ENCODE measurements at places on chromosomes 4 and X.

- no peak for DNase-seq
These were observed 4.0 kb upstream of the MSX1 start for GRCh38 chr4:4855301-4856070.

GRCh38 chr4:116122124-116122523 lies 963.3 kb downstream of the TRAM1L1 start:
- DNase-seq = no peak

- DNase-seq = no peak
These were observed 46.6 kb upstream of the PPP1R2C start for GRCh38 chrX:42824541-42824940.

DNA sequence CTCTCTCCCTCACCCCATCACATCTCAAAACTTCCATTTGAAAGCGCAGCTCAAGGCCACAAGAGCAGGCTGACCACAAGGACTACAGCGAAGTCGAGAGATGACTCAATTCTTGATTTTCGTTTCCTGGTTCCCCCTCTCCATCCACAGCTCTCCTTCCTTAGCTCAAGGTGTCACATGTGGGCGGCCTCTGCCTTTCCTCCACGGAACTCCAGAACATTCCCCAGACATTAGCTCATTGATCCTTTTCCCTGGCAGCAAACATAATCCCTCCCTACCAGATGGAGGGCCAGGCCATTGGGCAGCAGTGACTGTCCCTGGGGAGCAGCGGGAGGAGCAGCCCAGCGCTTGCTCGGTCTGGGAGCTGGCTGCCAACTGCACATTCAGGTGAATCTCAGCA lies 56.3 kb downstream of the CCDC149 start:
- DNase-seq = no peak

- DNase-seq = no peak
These were observed 18.2 kb downstream of the MRPL1 start for GRCh38 chr4:77880784-77881183.

DNA sequence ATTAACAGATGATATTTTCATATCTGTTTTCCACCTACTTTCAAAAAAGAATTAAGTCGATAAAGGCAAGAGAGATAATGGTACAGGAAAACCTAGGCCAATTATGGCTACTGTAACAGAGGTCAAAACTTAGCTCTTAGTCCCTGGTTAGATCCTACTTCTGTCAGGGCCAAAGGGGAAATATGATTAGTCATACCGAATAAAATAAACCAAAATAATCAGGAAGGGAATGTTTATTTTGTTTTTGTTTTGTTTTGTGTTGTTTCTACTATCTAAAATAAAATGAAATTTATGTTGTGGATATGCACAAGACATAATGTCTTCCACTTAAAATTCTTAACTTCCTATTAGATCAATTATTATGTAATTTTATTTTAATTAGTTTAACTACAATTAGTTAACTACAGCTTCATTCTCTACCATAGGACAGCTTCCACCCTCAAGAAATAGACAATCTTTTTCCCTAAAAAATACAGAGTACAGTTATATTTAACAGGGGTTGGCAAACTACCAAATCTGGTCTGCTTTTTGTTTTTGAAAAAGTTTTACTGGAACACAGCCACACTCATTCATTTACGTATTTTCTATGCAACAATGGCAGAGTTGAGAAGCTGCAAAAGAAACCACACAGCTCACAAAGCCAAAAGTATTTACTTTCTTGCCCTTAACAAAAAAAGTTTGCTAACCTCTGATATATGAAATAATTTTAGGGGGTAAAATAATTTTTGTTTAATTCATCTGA lies 25.4 kb downstream of the TMEM47 start:
- DNase-seq = no peak

DNA sequence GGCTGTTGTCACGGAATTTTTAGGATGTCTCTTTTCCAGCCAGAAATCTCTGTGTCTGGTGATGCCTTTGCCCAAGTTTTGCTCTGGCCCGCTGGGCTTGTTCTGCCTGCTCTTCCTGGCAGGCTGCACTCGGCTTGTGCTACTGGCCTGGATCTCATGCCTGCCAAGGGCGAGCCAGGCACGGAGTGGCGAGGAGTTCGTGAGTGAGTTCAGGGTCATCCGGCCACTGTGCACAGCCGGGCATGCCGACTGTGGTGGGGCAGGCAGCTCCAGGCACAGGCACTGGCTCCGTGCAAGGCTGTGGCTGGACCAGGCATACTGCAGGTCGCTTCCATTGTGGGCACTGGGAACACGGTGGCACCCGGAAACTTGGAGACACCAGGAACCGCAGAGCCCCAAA lies 129.1 kb downstream of the ARHGAP10 start:
- no peak for DNase-seq

- no peak for DNase-seq
These were observed 81.7 kb downstream of the RELL1 start for GRCh38 chr4:37604461-37604860.

- no peak for DNase-seq
These were observed 1253.0 kb upstream of the PCDH7 start for GRCh38 chr4:29467044-29467717.

DNA sequence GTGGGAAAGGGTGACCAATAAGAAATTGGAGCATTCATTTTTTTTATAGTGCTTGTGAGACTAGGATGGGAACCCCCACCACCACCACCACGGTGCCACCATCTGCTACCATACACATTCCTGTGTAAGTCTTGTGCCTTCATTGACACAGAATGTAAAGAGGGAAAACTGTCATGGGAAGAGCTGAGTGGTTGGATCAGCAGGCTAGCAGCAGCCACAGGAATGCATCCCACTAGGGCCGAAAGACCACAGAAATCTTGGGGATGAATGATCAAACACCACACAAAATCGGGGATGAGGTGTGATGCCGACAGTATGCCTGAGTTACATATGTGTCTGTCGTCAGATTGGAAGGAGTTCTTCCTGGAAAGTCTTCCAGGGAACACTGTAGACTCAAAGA lies 69.2 kb downstream of the SRPX start:
- DNase-seq = no peak

GRCh38 chr4:182063651-182064050 lies 179.6 kb upstream of the TENM3 start:
- DNase-seq = no peak

- no peak for DNase-seq
These were observed 62.9 kb downstream of the MID1IP1 start for GRCh38 chrX:38864165-38864564.

DNA sequence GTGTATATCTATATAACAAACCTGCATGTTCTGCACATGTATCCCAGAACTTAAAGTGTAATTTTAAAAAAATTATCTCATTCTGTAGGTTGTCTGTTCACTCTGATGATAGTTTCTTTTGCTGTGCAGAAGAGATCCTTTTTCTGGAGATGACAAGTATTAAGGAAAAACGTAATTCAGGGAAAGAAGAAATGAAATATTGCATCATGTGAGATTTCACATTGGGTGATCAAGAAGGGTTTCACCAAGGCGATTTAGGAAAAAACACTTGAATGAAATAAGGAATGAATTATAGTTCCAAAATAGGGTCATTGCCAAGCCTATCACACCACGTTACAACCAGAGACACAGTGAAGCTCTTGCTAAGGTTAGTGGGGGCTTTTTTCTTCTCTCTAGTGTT lies 227.9 kb downstream of the HNRNPD start:
- DNase-seq = no peak

DNA sequence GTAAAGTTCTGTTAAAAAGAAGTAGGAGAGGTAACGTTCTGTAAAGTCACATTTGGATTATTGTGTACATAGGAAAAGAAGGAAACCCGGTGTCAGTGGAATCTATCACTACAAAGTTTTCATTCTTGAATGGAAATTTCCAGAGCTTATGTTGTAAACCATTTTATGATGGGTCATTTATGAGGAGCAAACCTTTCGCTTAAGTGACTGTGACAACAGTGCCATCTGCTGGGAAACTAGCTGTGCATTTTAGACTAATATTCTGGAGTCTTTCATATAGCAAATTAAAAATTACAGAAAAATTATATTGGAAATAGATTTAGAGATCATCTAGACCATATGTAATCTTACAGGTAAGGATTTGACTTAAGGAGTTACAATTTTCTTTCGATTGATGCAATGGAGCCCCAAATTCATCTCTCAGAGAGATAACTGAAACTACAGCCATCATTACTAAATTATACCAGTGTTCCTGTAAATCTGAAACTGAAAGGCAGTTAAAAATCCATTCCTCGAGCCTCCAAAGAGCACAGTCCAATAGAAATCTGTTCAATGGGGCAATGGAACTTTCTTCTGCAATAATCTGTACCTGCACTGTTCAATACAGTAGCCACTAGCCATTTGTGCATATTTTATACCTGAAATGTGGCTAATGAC lies 26.9 kb downstream of the ASB9 start:
- peak; percentile 24 for DNase-seq

GRCh38 chrX:40424259-40424658 lies 156.5 kb upstream of the ATP6AP2 start:
- DNase-seq = no peak

GRCh38 chrX:16778545-16778944 lies 7.7 kb upstream of the TXLNG start:
- no peak for DNase-seq

GRCh38 chr4:131603705-131604104 lies 1545.4 kb upstream of the PCDH10 start:
- DNase-seq = no peak

DNA sequence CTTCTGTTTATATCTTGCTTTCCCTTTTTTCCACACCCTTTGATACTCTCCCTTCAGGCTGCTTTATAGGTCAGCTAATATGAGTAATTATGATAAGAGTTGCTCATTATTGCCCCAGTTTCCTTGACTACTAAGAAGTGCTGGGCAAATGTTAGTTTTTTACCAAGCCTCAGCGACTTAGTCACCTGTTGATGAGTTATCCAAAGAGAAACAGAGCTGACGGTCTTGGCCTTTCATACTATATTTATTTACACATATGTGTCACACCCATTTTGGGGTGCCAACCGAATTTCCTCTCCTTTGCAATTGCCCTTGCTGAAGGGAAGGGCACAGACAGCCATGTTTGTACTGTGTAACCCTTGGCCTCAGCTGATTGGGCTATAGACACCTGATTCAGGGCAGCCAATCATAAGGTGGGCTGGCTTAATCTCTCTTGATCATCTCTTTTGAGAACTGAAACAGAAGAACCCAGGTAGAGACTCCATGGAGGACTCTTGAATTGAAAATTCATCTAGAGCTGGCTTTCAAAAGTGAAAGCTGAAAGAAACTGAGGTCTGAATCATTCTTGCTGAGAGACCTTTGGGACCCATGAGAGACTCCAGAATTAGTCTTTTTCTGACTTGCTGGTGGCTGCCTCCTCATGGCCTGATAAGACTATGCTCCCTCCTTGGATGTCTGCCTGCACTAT lies 111.7 kb upstream of the RPS6KA3 start:
- DNase-seq = no peak

DNA sequence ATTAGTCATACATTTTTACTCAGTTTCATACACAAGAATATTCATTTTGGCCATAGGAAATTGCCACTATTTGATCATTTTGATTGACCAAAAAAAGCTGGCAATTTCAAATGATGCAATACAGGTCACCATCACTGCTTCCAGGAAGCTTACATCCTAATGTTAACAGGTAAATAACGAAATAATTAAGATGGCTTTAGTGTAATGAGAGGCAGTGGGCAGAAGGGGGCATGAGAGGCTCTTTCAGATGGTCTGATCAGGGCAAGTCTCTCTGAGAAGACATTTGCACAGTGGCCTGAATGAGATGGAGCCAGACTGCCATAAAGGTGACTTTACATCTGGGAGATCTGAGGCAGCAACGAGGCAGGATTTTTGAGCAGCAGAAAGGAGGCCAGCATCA lies 170.7 kb downstream of the SLIT2 start:
- DNase-seq = peak; percentile 8

DNA sequence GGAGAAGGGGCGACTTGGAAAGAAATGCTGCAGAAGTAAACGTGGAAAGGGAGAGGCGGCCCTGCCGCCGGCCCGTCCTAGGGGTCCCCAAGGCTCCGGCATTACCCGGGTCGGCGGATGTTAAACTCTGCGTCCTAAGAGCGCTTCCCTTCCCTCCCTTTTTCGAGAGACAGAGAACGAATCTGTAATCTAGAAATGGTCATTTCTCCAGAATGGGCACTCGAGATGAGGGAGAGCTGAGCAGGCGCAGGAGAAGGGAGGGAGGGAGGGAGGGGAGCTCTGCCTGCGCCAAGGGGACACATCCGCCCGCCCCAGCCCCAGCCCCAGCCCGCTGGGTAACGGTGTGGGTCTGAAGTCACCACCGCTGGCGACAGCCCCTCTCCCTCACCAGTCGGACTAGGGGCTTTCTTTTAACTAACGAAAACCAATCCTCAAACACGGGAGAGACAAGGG lies 1.7 kb downstream of the HCFC1 start:
- no peak for DNase-seq

DNA sequence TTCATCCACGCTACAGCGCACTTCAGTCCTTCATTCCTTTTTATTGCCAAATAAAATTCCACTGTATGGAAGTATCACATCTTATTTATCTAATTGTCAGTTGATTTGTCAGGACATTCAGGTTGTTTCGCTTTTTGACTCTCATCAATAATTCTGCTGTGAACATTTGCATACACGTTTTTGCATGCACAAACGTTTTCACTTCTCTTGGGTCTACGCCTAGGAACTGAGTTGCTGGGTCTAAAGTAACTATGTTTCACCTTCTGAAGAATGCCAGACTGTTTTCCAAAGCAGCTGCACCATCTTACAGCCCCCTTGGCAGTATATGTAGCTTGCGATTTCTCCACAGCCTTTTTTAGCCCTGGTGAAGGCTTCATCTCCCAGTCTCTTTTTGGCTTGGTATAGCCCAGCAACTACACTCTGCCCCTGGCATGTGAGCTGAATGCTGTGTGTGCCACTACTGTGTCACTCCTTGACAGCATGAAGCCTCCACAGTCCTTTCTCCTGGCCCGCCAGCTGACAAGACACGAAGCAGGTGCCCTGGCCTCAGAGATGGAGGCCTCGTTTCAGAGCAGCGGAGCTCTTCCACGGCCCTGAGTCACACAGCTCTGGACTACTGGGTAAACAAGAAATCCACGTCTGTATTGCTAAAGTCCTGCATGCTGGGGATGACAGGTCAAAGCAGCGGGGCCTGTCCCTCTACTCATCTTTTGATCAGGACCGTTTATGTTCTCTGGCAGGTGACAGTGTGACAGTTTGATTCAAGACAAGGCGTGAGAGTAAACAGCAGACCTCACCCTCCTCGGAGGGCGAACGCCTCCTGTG lies 75.5 kb downstream of the NSUN7 start:
- no peak for DNase-seq

DNA sequence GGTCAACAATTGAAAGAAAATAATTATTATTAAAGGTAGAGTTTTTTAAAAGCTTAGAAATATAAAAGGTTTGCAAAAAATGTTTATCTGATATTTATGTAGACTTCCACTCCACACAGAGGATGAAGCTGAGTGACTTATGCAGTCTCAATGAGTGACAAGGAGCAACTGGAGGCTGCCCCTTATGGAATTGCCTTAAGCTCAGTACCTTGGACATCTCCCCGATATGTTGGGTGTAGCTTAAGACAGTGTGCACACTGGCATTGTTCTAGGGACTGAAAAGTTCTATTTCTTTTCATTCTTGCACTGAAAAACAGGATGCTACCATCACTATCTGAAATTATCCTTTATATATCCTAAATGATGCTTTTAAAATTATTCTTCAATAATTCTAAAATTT lies 292.1 kb downstream of the PRDM5 start:
- no peak for DNase-seq

GRCh38 chr4:48944756-48945241 lies 38.2 kb upstream of the OCIAD2 start:
- peak; percentile 29 for DNase-seq

Measured in activated CD4-positive, alpha-beta T cell treated with anti-CD3 and anti-CD28 coated beads, Interleukin-2, amount 50 U/mL, for 1 hour (primary cell).